ENCODE measurements at places on chromosomes 13 and 19.

DNA sequence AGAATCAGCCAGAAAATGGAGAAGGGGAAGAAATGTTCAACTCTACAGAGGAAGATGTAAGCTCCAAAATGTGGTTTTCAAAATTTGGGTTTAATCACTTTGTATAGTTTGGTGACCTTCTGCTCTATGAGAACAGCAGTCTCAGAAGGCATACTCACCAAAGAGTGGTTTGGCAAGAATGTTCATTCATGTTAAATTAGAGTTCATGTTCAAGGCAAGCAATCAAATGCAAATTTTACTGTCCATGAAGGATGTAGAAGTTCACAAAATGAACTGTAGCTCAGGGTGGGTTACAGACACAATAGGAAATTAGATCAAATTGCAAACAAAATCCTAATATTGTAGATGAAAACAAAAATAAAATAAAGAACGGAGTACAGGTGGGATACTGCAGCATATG, 606.7 kb upstream of the PCDH20 start:
- no peak for DNase-seq

- no peak for DNase-seq
Observed at GRCh38 chr19:8446061-8446709, 1.4 kb downstream of the HNRNPM start.

- DNase-seq = no peak
Observed at GRCh38 chr19:33624586-33624985, 2.8 kb downstream of the CHST8 start.

- DNase-seq = no peak
Observed at GRCh38 chr19:18771328-18772242, 19.5 kb downstream of the COMP start.

- no peak for DNase-seq
Observed at GRCh38 chr19:15025217-15025616, 24.1 kb upstream of the CASP14 start.

DNA sequence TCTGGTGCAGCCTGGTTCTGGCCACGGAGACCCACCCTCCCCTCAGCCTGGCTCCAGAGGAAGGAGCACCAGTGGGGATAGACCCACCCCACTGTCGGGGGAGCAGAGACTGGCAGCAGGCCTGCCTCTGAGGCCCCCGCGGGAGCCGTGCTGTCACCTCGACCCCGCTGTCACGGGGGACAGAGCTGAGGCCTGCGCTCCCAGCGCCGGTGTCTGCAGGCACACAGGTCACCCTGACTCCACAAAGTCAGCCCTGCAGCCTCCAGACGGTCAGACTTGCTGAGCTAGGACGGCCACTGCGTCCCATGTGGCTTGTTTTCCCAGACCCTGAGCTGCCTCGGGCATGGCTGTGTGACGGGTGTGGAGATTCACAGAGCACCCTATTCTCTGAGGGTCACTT, 32.3 kb downstream of the GNG7 start:
- DNase-seq = no peak

DNA sequence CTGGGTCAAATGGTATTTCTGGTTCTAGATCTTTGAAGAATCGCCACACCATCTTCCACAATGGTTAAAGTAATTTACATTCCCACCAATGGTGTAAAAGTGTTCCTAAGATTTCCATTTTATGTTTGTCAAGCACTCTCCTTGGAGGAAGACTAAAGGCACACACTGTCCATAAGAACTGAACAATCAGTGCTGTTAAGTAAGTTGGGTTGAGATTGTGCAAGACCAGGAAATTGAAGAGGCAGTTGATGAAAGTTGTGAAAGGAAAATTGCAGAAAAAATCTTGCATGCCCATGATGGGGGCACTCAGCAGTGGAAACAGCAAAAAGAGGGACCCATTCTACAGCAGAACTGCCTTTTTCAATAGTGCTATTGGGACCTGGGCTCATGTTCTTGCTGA, 323.6 kb downstream of the DLEU7 start:
- DNase-seq = no peak

DNA sequence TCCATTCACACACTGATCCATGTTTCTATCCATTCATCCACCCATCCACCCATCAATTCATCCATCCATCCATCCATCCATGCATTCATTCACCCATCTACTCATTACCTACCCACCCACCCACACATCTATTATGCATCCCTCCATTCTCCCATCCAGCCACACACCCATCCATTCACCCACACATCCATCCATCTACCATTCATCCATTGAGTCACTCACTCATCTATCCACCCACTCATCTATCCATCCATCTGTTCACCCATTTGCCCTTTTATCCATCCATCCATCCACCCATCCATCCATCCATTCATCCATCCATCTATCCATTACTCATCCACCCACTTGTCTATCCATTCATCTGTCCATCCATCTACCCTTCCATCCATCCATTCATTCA, 30.1 kb downstream of the CELF5 start:
- DNase-seq = no peak

DNA sequence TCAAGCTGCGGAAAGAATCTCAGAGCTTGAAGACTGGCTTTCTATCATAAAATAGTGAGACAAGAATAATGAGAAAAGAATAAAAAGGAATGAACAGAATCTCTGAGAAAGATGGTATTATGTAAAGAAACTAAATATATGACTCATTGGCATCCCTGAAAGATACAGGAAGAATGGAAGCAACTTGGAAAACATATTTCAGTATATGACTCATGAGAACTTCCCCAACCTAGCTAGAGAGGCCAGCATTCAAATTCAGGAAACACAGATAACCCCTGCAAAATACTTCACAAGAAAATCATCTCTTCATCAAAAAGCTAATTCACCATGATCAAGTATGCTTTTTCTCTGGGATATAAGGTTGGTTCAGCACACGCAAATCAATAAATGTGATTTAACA, 2318.0 kb downstream of the PCDH9 start:
- DNase-seq = no peak

GRCh38 chr13:29456419-29456818, 139.1 kb downstream of the SLC7A1 start:
- no peak for DNase-seq

- DNase-seq = no peak
Observed at GRCh38 chr19:48493718-48494401, 17.8 kb downstream of the LMTK3 start.

- no peak for DNase-seq
Observed at GRCh38 chr13:114148521-114148855, 16.1 kb upstream of the RASA3 start.

- no peak for DNase-seq
Observed at GRCh38 chr19:33701565-33701964, 79.8 kb downstream of the CHST8 start.

DNA sequence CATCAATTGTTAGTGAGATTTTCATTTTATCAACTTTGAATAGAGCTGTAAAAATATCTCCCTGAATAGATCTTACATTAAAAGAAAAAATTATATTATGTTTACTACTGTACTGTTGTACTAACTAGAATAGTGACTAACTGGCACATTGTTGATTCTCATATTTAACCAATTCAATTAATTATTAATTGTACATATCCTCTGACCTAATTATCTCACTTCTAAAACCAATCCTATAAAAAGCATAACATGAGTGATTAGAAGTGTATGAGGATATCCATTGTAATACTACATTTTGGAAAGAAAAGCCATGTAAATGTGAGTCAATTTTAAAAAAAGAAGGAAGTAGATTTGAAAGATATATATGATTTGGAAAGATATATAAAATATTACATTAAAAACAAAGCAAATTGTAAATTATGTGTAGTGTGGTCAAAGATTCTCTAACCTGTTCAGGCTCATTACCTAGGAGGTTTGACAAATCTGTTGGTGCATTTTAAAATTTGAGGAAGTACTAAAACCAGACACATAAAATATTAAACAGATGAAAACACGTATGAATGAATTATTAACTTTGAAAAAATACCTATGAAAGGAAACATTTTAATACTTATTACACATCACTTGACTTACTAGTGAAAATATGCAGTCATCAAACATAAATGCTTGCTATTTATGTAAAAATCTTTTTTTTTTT, 829.8 kb upstream of the SLC10A2 start:
- no peak for DNase-seq

DNA sequence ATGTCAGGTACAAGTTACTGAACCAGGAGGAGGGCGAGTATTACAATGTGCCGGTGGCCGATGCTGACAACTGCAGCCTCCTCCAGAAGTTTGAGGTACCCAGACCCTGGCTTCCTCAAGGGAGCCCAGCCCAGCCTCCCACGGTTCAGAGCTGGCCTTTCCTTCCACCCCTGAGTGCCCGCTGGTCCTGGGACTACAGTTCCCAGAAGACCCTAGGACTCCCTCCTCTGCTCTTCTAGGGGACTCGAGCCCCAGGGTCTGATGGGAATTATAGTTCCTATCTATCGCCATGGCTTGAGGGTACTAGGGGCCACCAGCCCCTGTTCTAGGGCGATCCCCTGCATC, 11.0 kb downstream of the PRKCG start:
- DNase-seq = no peak

DNA sequence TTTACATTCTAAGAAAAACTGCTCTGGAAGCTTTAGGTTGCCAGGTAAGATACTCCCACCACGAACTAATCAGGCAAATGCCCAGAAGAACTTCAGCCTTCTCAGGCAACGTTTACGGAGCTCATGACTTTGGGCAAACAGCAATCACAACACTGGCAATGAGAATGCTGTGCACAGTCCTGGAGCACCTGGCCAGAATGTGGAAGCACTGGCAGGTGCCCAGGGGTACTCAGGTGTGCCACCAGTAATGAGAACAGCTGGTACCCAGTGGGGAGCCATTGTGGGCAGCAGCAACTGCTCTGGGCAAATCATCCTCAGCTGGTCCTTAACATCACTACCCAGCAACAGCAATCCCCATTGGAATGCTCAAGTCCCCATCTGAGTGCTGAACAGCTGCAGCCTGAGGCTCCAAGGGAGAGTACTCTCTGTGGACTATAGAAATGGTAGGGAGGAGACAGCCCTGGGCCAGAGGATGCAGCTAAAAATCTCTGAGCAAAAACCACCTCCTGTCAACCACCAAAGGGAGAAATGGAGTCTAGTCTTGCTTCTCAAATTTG, 210.0 kb downstream of the FOXO1 start:
- no peak for DNase-seq

DNA sequence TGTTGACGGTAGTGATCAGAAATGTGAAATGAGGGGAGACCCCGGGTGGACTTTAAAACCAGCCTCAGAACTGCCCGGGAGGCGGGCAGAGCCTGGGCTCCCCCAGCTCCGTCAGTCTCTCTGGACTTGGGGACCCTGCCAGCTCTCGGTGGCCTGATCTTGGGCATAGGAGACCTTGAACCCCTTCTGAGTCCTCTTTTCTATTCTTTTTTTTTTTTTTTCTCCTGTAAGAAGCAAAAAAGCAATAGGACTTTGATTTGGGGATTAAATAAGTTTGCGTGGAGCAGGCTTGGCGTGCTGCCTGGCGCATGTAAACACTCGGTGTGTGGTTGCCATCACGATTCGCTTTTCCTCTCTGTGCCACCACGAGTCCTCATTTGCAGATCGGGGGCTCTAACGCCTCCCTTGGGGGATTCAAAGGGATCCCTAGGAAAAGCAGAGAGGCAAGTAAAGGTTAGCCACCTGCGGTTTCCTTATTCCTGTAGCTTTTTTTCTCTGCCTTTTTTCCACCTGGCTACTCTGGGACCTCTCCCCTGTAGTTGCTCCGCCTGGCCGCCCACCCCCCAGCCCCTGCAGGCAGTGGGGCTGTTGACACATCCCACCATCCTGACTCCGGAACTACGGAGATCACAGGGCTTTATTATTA, 1.3 kb downstream of the SAFB start:
- no peak for DNase-seq

- DNase-seq = no peak
Observed at GRCh38 chr13:45565331-45565730, 50.2 kb downstream of the ERICH6B start.

- DNase-seq = no peak
Observed at GRCh38 chr19:48443256-48443655, 2.5 kb upstream of the GRWD1 start.

DNA sequence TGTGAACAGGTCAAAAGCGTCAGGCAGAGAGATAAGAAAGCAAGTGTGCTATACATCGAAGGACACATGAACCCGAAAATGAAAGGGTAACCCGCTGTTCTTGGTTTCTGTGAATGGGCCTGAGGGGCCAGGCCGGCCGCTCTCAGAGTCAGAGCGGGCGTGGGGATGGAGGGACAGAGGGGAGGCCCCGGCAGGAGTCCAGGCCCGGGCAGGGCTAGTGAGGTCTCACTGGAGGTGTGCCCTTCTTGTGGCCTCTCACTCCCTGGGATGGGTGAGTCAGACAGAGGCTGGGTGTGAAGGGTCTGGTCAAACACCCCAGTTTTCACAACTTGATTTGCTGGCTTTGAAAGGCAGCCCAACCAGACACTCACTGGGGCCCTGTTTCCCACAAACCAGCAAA, 17.4 kb upstream of the NDUFS7 start:
- no peak for DNase-seq

DNA sequence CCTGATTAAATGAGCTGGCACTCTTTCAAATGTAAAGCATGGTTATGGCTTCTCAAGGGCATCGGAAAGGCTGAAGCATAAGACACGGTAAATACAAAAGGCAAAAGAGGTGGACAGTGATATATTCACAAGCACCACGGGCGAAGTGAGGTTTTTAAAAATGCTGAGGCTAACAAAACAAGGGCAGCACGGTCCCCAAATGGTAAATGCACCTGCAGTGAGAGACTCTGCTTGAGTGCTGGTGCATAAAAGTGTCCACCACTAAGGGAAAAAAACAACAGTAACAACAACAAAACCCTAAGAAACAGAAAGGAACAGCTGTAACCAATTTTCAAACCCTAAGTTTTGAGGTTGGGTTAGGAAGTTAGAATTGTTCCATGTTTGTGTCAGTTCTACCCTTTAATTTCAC, 234.9 kb downstream of the PCDH9 start:
- no peak for DNase-seq

DNA sequence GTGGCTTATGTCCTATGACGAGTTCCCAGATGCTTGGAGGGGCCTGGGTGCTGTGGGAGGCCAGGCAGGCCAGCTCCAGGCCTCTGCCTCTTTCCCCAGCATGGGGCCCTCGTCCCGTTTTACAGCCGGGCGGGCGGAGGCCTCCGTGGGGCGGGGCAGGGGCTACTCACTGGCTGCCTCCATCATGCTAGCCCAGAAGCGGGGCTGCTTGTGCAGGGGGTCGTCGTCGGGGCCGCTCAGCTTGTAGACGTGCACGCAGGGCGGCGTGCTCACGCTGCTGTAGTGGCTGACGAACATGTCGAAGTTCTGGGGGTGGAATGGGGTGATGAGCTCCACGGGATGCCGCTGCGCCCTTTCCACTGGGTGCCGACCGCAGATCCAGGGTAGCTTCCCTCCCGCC, 18.4 kb upstream of the MYDGF start:
- no peak for DNase-seq

- DNase-seq = no peak
Observed at GRCh38 chr13:30030141-30030750, 179.8 kb upstream of the UBL3 start.

- peak; percentile 86 for DNase-seq
Observed at GRCh38 chr19:48812094-48812929, 1.5 kb upstream of the BCAT2 start.

DNA sequence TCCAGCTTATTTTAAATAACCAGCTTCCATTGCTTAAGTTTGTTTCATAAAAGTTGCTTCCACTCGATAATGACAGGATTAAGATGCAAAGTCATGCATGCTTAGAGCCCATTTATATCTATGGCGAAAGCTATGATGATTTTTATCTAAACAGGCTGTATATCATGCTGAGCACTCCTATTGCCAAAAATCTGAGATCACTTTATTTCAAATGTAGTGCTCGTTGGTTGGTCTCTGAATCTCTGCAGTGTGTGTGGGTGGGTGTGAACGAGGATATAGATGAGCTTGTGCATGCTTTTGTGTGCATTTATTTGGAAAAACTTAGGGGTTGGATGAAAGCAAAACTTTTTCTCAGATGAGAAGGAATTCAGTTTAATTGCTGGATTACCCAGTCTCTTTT, 27.0 kb upstream of the ARGLU1 start:
- DNase-seq = peak; percentile 47

- no peak for DNase-seq
Observed at GRCh38 chr19:54659300-54659699, 3.5 kb upstream of the LILRB4 start.

Measured in dorsolateral prefrontal cortex (tissue), 122 donors.